ENCODE measurements at places on chromosomes 3 and 15. TPM values are rescaled to one million over a fixed set of nuclear protein-coding genes. Genes with fewer than 3 reads are reported as not detected.

Gene PP2D1
- not detected for polyA plus RNA-seq

Gene CTDSPL
- 36.4 TPM for polyA plus RNA-seq

DNA sequence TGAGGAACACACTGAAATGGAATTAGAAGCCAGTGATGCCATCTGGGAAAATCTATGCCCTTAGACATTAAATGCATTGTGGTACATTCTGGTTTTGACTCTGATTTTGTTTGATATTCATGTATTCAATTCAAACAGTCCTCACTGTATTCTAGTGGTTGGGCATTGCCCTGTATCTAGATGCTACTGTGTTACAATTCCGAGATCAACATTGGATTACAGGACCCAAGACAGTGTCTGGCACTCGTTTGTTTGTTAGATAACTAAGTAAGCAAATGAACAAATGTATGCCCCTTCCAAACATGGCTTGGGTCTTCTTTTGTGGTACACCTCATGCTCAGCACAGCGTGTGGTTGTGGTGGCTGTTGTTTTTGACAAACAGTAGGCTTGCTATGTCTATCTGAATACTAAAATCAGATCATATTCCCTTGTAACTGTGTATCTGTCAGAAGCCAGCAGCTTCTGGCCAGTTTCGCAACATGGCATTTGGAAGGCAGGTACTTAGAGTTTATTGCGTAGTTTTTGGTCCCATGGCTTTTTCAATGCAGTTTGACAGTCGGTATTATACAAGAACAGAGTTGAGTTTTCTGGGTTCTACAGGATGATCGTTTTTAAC lies 5.7 kb downstream of the FILIP1L start:
- H3K4me1 ChIP-seq: peaks cover 17% of the 10 kb centered on the region
- H3K27ac ChIP-seq: no peak overlapping the region
- no peak overlapping the region for H3K4me3 ChIP-seq
- H3K36me3 ChIP-seq: no peaks in the 10 kb centered on the region

DNA sequence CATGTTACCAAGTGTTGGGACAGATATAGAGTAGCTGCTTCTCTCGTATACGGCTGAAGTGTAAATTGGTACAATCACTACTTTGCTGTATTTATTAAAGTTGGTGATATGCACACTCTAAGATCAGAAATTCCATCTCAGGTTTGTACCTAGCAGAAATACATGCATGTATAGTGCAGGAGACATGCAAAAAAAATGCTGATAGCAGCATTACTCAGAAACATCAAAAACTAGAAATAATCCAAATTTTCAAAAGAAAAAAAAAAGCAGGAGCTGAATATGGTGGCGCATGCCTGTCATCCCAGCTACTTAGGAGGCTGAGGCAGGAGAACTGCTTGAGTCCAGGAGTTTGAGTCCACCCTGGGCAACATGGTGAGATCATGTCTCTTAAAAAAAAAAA lies 31.3 kb upstream of the BCL2A1 start:
- no peak overlapping the region for H3K4me3 ChIP-seq
- no peaks in the 10 kb centered on the region for H3K4me1 ChIP-seq
- no peaks in the 10 kb centered on the region for H3K36me3 ChIP-seq
- no peak for DNase-seq
- no peak overlapping the region for H3K27ac ChIP-seq

DNA sequence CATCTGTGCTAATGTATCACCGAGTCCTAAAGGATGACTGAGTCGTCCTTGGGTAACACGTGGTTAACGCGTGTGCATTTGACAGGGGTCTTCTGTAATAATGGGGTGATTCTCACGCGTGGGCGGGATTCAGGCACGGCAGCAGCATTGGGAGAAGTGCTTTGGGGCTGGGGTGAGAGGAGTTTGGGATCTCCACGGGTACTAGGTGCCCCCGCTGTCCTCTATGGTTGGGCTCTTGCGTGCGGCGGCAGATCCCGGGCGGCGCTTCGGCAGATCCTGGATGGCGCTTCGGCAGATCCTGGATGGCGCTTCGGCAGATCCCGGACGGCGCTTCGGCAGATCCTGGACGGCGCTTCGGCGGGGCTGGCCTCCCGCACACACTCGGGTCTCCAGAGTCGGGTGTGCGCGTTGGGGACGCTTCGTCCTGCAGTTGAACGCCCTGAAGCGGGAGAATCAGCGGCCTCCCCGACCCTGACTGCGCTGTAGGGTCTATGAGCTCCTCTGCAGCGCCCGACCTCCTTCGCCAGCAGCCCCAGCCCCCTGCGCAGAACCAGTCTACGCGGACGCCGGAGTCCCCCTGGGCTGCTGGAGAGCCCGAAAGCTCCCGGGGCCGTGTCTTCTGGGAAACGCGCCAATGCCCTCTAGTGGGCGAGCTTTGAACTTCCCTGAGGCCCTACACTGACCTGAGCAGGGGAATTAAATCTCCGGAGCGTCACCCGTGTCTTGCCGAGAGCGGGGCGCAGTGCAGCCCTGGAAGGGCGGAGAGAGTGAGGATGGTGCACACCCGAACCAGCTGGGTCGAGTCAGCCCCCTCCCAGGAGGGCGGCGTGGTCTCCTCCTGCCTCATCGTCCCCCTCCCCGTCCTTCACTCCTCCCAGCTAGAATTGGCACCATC lies 48.1 kb upstream of the EPHB3 start:
- H3K27me3 ChIP-seq: no peaks in the 10 kb centered on the region
- H3K27ac ChIP-seq: no peak overlapping the region

GRCh38 chr3:157247391-157247790 lies 87.4 kb upstream of the CCNL1 start:
- DNase-seq: no peak
- H3K4me3 ChIP-seq: no peak overlapping the region
- no peak overlapping the region for H3K27ac ChIP-seq
- H3K4me1 ChIP-seq: no peaks in the 10 kb centered on the region

GRCh38 chr3:143535994-143536784 lies 312.1 kb downstream of the SLC9A9 start:
- H3K36me3 ChIP-seq: no peaks in the 10 kb centered on the region
- no peak overlapping the region for H3K4me3 ChIP-seq
- H3K4me1 ChIP-seq: peaks cover 5% of the 10 kb centered on the region
- no peak for DNase-seq
- no peak overlapping the region for H3K27ac ChIP-seq
- H3K27me3 ChIP-seq: no peaks in the 10 kb centered on the region

DNA sequence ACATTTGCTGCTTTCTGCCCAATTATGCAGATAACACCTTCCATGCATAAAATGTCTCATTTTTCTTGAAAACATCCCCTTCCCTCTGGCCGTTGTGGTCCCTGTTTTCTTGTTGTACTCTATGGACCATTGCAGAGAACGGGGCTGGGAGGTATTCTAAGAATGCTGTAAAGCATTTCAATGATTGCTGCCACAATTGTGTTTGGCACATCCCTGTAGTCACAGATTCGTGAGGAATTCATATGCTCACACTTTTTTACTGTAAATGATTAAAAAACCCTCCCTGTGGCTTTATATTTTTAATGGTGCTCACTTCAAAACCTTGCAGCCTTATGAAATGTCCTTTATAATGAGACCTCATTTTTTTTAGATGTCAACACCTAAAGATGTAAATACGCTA lies 207.2 kb upstream of the GBE1 start:
- no peaks in the 10 kb centered on the region for H3K36me3 ChIP-seq
- H3K27me3 ChIP-seq: no peaks in the 10 kb centered on the region
- DNase-seq: no peak
- H3K4me3 ChIP-seq: no peak overlapping the region

- H3K36me3 ChIP-seq: no peaks in the 10 kb centered on the region
- no peaks in the 10 kb centered on the region for H3K27me3 ChIP-seq
- no peak overlapping the region for H3K4me3 ChIP-seq
- H3K27ac ChIP-seq: no peak overlapping the region
- no peaks in the 10 kb centered on the region for H3K4me1 ChIP-seq
These were observed 61.0 kb upstream of the CSTA start for GRCh38 chr3:122263974-122264588.

DNA sequence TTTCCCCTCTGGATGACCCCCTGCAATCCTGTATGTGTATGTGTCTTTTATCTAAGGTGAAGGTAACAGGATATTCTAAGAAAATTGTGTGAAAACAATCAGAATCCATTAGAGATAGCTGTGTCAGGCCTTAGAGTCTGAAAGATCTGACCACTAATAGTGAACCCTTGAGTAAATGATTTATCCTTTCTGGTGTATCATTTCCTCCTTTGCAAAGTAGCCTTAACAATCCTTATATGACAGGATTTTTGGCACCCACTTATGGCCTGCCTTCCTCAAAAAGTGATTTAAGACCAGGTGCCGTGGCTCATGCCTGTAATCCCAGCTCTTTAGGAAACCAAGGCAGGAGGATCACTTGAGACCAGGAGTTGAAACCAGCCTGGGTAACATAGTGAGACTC lies 110.2 kb downstream of the RBPMS2 start:
- H3K27me3 ChIP-seq: no peaks in the 10 kb centered on the region
- no peaks in the 10 kb centered on the region for H3K4me1 ChIP-seq
- no peak overlapping the region for H3K27ac ChIP-seq
- DNase-seq: no peak

DNA sequence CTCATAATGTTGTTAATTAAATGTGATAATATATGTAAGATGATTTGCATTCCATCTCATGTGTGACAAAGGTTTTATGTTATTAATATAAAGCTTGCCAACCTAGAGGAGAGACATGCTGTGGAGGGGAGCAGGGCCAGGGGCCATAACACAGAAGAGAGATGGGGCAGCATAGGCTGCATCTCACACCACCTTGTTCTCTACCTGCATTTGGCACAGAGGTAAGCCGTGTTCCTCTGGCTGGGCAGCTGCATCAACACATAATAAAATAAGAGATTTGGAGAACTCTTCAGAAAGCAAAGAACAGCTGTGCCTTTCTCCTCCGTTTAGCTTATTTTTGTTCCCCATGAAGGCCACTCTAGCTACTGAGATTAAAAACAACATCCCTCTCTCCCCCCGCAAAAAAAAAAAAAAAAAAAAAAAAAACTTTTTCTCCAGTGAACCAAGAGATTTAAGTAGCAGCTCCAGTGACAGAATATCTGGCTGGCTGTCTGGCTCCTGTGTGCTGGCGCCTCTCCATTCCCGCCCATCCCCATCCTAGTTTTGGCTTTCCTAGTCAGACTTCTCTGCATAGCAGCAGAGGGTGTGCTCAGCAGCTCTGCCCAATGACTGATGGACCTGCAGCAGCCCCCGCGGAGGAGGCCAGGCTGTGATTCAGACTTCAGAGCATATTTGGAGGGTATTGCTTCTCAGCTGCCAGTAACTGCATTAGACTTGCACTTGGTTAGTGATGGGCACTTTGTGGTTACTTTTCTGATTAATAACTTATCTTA lies 52.2 kb upstream of the STXBP5L start:
- H3K4me3 ChIP-seq: no peak overlapping the region
- no peak overlapping the region for H3K27ac ChIP-seq
- peaks cover 4% of the 10 kb centered on the region for H3K4me1 ChIP-seq
- no peaks in the 10 kb centered on the region for H3K27me3 ChIP-seq
- DNase-seq: peak; percentile 91

DNA sequence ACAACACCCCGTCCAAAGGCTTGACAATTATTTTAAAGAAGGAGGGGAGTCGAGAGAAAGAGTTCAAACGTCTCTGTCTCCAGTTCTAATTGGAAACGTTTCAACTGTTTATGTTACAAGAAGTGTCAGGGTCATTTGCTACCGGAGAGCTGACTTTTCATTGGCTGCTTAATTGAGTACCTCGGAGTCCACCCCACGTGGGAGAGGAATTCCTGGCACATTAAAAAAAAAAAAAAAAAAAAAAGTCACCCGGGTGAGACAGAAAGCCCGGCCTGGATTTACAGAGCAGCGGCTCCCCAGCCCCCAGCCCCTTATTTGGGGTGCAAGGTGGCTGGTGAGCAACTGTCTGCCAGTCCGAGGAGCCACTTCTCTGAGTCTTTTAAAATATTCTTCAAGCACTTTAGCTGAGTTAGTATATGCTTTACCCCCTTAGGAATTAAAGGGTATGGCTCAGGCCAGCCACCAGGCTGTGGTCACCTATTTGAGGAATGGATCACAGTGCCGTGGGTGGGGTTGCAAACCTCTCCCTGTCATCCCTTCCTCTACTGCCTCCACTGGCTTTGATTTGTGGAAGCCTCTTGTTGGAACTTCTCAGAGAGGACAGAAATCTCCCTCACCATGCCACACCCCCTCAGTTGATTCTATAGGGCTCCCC lies 3.9 kb upstream of the TLE3 start:
- H3K27ac ChIP-seq: peak overlapping the region; percentile 6
- peak; percentile 79 for DNase-seq
- no peaks in the 10 kb centered on the region for H3K36me3 ChIP-seq
- no peak overlapping the region for H3K4me3 ChIP-seq

DNA sequence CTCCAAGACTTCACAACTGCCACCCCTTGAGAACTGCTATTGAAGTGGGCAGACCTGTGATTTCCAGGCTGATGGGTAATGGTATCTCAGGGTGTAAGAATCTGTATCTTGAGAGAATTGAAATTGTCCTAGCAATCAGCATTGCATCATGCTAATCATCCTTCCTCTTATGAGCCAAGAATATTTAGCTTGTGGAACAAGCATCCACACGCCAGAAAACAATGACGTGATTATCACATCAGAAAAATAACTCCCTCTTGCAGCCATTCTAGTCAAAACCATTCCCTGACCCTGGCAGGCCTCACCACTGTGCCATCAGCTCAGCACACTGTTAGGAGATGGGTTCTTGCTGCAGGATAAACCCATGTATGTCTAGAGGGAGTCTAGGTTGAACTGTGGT lies 6.7 kb downstream of the BCL2L10 start:
- no peak overlapping the region for H3K27ac ChIP-seq
- peaks cover under 1% of the 10 kb centered on the region for H3K4me1 ChIP-seq
- no peak overlapping the region for H3K4me3 ChIP-seq
- H3K36me3 ChIP-seq: no peaks in the 10 kb centered on the region

DNA sequence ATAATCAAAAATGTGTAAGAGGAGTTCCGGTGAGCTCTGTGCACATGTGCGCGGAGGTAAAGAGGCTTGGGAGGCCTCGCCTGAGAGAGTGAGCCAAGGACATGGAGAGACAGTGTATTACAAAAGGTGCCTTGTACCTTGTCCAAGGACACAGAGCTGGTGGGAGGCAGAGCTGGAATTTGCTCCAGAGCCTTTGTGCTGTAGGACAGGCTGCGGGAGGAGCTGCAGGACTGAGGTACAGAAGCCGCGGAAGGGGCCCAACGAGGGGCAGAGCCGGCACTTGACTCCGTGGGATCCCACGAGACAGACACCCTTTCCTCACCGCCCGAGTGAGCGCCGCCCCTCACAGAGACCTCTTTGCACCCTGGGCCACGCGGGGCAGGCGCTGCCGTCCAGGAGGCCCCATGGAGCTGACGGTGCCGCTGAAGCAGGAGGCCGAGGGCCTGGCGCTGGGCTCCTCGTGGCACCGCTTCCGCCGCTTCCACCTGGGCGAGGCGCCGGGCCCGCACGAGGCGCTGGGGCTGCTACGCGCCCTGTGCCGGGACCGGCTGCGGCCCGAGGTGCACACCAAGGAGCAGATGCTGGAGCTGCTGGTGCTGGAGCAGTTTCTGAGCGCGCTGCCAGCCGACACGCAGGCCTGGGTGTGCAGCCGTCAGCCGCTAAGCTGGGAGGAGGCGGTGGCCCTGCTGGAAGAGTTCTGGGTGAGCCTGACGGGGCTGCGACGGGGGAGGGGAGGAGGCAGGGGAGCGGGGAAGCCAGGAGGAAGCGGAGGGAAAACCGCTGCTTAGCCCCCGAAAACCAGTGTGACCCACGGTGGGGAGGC lies 68.7 kb downstream of the SLTM start:
- H3K27ac ChIP-seq: peak overlapping the region; percentile 53
- peak overlapping the region; percentile 44 for H3K4me3 ChIP-seq
- DNase-seq: peak; percentile 59
- no peaks in the 10 kb centered on the region for H3K27me3 ChIP-seq
